Choroid plexus epithelial cell (primary cell): ENCODE measurements at places on chromosomes 6 and 20.
A peak's percentile ranks its signal among the peaks of the same experiment; 100 is the strongest.

GRCh38 chr20:406200-407132 lies 1.6 kb upstream of the RBCK1 start:
- DNase-seq, result no peak

DNA sequence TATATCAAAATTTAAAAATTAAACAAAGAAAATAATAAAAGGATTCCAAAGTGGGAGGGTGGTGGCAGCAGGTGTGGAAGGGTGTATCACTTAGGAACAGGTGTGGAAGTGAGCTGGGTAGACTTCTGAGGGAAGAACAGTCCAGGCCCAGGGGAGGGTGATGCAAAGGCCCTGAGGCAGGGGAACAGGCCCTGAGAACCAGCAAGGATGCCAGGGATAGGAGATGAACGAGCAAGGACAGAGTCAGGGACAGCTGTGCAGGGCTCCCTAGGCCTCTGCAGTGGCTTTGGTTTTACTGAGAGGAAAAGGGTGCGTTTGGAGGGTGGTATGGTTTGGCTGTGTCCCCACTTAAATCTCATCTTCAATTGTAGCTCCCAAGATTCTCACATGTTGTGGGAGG lies 9.4 kb upstream of the RAET1E start:
- no peak for DNase-seq

GRCh38 chr20:14093652-14094051 lies 98.3 kb downstream of the MACROD2 start:
- DNase-seq, result no peak

GRCh38 chr6:127522714-127523113 lies 3.6 kb upstream of the MTCL3 start:
- no peak for DNase-seq

GRCh38 chr6:38724343-38724742 lies 9.2 kb downstream of the DNAH8 start:
- DNase-seq, result no peak

- peak; percentile 93 for DNase-seq
Measured at GRCh38 chr6:111823831-111824607, 49.2 kb downstream of the FYN start.

- DNase-seq, result no peak
Measured at GRCh38 chr6:141830530-141830929, 302.2 kb upstream of the GJE1 start.

DNA sequence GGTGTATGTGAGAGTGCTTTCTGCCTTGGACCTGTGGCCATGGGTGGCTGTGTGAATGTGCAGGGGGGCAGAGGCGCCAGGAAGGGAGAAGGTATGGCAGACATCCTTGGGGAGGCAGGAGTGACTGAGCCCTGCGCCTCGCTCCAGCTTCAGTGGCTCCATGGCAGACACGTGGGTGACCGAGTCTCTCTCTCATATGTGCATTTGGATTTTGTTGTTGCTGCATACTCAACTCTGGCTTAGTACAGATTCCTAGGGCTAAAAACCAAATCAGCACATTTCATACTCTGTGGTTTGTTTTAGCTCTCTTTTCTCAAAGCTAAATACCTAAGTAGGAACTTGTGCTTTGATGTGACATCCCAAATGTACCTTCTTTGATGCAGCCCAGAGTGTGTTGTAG lies 97.6 kb downstream of the DTD1 start:
- no peak for DNase-seq

GRCh38 chr20:32830437-32830836 lies 10.7 kb downstream of the MAPRE1 start:
- peak; percentile 87 for DNase-seq

- DNase-seq, result no peak
Measured at GRCh38 chr6:15656145-15656544, 6.7 kb downstream of the DTNBP1 start.

DNA sequence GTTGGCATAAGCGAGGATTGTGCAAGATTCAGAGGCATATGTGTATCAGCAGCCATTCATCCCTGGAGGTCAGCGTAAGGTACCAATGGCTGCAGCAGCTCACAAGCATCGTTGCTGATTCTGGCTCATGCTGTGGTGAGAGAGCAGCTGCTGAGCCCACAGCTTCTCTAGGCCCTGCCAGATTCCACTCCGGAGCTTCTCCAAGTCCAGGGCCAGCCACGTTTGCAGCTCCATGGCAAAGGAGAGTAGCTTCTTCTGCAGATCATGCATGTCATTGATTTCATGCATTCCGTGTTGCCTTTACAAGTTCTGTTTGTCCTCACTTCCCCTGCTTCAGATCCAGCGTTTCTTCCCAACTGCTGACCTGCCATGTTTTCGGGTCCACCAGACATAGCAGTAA lies 474.8 kb upstream of the ID4 start:
- no peak for DNase-seq

DNA sequence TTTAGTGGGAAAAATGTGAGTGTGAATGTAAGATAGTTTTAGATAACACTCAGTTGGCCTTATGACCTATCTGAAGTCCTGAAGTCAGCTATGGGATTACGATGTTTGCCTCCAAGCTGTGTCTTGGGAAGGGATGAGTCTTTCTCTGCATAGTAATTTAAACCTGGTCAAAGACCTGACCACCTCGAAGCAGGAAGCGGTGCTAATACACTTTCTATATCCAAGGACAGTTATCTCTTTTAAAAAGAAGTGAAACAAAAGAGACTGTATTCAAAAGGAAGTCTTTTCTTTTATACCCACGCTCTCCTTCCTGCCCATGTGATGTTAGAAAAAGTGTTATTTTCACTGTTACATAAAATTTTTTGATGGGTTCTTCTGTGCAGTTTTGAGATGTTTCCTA lies 94.9 kb downstream of the JARID2 start:
- DNase-seq, result no peak

DNA sequence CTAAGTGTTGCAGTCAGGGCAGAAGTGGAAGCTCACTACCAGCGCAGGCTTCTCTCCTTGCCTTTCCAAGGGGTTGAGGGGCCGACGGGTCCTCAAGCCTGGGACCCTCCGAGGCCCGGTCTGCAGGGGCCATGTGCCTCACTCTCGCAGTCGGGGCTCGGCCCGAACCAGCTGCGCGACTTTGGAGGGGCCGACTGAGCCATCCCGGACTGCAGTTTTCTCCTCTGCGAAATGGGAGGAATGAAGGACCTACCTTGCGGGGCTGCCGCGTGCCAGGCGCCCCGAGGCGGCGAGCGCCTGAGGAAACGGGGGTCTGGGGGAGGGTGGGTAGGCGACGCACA lies 5.6 kb downstream of the LZTS3 start:
- DNase-seq, result no peak

- peak; percentile 75 for DNase-seq
Measured at GRCh38 chr6:151068761-151069312, 170.9 kb upstream of the AKAP12 start.

GRCh38 chr6:47434372-47435253 lies 43.0 kb upstream of the CD2AP start:
- no peak for DNase-seq

- DNase-seq, result no peak
Measured at GRCh38 chr6:161436106-161436876, 162.4 kb upstream of the AGPAT4 start.

- DNase-seq, result no peak
Measured at GRCh38 chr6:74646461-74646860, 559.4 kb downstream of the COL12A1 start.

- no peak for DNase-seq
Measured at GRCh38 chr20:19962958-19963357, 54.2 kb upstream of the NAA20 start.

- DNase-seq, result no peak
Measured at GRCh38 chr20:6914986-6915385, 147.5 kb downstream of the BMP2 start.

DNA sequence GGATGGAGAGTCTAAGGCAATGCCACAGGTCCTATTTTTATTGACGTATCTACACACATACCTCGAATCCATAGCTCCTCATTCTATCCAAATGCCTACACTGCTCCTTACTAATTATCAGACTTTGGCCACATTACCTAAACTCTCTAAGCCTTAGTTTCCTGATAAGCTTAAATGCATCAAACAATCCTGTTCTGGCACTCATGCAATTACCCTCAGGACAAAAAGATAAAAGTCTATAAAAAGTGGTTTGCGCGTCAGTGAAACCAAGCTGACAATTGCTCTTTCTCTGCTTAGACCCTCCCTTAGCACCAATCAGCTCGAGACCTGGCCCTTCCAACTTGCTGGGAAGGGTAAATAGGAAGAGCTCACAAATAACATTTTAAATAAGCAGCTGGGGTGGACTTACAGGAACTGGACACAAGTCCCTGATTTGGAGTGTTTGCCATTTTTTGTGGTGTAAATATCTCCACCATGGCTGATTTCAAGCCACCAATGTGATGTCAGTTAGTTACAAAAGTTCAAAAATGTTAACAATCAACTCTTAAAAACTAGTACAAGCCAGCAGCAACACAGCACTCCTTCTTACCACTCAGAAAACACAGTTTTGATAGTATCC lies 7.2 kb upstream of the PLEKHG1 start:
- DNase-seq, result no peak

DNA sequence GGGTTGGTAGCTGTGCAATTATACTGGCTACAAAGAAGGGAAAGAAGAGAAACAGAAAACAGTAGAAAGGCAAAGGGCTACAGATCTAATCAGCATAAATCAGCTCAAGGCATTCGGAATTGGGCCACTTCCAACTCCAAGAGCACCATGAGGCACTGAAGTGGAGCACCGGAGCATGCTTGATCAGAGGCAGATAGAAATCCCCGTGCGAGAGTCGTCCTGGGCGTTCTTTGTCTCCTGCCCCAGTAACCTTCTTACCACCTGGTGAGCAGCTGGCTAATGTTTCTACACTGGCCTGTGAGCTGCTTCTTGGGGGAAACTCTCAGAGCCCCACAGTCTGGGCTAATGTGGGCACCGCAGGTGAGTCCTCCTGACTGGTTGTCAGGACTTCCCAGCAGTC lies 16.7 kb downstream of the NEDD9 start:
- DNase-seq, result peak; percentile 47
